Neural crest cell (in vitro differentiated cells): ENCODE measurements at places on chromosomes 6 and 20. TPM values are rescaled to one million over a fixed set of nuclear protein-coding genes. Genes with fewer than 3 reads are reported as not detected.

GRCh38 chr6:80335121-80335531 lies 228.7 kb downstream of the BCKDHB start:
- DNase-seq = no peak

DNA sequence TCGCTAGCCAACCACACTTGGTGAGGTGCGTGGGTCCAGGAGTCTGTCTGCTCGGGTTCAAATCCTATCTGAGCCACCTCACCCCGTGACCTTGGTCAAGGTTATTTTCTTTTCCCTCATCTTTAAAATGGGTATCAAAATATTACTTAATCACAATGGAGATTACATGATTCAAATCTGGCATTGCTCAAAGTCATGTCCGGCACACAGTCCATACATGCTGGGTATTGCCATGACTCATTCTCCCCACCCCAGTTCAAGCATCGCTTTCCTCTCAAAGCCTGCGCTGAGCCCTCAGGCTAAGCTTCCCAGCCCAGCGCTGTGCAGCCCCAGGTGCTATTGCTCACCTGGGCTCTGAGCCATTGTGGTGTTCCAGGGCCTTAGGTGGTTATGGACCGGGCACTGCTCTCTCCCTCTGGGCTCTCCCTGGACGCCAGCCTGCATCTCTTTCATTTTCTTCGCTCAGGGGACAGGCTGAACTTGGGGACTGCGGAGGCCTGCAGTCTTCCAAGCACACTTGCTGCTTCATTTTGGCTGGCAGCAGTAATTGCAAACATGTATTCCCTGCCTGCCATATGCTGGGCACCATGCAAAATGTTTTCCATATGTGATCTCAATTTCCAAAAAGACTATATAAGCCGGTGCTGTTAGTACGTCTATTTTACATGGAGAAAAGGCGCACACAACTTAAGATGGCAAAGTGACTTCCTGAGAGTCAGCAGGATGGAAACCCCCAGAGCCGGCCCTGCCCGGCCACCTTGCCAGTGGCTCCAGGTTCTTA lies 27.3 kb downstream of the WRNIP1 start:
- no peak for DNase-seq

- no peak for DNase-seq
Observed at GRCh38 chr6:121437851-121438651, 2.6 kb downstream of the GJA1 start.

DNA sequence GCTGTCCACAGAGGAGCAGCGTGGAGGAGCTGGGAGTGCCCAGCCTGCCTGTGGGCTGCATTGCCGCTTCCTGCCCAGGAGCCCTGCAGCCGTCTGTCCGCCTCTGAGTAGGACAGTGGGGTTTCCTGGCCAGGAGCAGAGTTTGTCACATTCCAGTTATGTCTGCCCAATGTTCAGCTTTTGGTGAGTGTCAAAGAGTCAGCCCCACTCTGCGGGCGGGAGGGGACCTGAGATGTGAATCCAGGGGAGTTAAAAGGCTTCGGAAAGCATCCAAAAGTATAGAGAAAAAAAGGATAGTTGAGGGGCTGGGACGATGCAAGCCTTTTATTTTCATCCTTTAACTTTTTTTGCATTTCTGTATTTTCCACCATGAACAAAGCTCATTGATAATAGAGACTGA lies 7.2 kb upstream of the GATA5 start:
- no peak for DNase-seq

- DNase-seq = no peak
Observed at GRCh38 chr6:33925936-33926335, 122.1 kb upstream of the MLN start.

DNA sequence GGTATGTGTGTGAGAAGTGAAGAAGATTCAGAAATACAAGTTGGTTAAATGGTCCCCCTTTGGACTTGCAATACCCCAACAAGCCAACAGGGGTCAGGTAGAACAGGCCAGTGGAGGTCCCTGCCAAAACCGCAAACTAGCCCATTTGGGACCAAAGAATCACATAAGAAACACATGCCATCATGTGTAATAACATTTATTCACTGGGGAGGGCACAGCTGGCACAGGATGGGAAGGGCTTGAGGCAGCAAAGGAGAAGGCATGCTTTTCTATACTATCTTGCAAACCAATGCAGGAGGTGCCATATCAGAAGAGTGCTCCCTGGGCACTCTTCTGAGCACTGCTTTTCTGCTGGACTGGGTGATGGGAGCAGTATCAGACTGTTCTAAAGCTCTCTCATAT lies 116.1 kb upstream of the TRAF3IP2 start:
- no peak for DNase-seq

GRCh38 chr20:7841291-7841970 lies 98.8 kb downstream of the HAO1 start:
- no peak for DNase-seq

- DNase-seq = no peak
Observed at GRCh38 chr20:17633850-17634500, 48.1 kb downstream of the RRBP1 start.

- no peak for DNase-seq
Observed at GRCh38 chr6:19968201-19968600, 131.0 kb downstream of the ID4 start.

DNA sequence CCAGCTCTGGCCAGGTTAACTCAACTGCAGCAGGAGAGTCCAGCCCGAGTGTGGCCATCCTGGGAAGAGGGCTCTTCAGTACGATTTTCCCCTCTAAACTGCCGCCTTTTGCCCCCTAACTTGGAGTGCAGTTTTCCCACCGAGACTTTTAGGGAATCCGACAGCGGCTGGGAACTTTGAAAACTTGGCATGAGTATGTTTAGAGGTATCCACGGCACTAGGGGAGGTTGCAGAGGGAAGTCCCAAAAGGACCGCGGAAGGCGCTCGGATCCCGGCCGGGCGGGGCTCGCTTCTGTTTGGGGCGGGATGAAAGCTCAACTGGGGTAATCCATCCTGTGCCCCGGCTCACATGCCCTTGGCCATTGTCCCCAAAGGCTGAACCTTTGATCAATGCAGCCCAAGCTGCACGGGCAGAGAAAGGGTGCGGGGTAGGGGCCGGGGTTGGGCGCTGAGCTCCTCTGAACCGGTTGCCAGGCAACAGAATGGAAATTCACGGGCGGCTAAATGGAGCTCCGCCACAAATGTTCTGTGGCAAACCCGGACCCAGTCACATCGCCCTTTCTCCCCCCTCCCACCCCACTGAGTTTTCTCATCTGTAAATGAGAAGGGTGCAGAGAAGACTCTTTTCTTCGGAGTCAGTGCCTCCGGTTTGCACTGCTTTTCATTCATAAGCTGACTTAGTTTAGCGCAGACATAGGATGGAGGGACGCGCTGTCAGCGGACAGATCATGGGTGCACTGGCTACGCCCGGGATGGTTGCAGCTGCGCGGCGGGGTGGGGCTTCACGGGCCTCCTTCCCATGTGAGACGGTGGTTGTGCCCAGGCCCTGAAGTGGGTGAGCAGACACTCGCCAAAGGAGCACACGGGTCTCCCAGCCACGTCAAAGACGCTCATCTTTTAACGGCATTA lies 2.3 kb downstream of the BMP6 start:
- peak; percentile 28 for DNase-seq

DNA sequence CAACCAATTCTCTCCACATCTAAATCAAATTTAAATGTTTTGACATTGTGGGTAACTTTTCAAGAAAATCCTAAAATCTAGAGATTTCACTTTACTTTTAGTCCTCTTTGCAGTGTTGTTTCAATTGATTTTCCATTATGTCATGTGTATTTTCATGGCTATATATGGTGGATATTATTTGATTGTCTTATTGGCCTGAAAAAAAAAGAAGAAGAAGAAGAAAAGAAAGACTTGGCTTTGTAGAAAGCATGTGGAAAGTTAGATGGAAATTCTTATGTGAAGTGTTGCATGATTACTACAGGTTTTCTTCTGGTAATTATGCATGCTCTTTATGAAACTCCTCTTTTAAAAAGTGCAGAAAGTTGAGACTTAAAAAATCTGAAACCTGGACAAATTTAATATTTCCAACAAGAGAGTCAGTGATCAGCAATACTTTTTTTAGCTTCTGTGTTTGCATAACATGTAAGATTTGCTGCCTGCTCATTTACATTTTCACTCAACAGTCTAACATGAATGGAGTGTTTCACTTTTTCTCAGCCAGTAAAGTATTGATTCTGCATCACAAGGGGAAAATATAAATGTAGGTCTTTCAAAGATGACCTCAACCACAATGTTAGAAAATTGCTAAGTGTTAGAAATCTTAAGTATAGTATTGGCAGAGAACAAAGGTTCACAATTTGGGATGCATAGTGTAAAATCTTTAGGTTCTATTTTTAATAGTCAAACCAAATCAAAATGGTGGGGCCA lies 438.7 kb downstream of the BCKDHB start:
- no peak for DNase-seq

DNA sequence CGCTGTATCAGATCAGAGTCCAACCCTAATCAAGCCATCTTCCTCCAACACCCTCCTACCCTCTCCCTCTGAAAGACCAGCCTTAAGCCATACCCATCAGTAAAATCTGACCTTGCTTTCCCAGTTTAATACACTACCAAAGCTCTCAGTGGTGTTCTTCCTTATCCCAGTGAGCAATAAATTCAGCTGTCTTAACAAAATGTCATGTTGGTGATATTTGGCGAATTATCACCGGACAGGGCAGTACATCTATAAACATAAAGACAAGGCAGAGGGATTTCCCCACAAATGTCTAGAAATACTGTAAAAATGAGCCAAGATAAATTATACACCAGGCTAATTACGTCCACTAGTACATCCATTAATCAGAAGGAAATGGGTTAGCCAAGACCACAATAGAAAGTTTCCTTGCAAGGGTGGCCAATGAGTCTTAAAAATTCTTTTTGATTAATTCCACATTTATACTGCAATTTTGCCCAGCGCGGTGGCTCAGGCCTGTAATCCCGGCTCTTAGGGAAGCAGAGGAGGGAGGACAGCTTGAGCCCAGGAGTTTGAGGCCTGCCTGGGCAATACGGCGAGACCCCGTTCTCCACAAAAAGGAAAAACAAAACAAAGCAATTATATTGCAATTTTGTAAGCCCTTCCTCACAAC lies 905 bp downstream of the RARS2 start:
- DNase-seq = no peak

- peak; percentile 36 for DNase-seq
Observed at GRCh38 chr6:166330612-166331011, 11.7 kb downstream of the SFT2D1 start.

- no peak for DNase-seq
Observed at GRCh38 chr6:5084360-5084780, 771 bp upstream of the PPP1R3G start.

DNA sequence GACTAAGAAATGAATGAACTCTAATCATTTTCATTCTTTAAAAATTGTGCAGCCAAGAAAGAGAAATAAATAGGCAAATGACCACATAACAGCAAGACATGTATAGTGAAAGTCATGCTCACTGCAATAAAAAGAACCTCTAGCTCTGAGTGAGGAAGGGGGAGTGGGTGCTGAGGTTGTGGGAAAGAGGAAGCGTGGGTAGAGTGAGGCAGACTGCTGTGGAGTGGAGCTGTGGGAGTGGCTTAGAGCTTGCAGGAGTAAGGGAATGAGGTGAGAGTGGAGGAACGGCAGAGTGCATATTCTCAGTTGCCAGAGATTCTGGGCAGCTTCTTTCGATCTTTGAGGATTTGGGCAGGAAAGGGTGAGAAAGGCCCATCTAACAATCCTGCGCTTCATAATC lies 10.4 kb downstream of the DEFB129 start:
- DNase-seq = no peak

GRCh38 chr6:168637834-168638233 lies 196.8 kb downstream of the SMOC2 start:
- DNase-seq = no peak

- DNase-seq = no peak
Observed at GRCh38 chr20:23856736-23857135, 22.8 kb downstream of the CST5 start.

- no peak for DNase-seq
Observed at GRCh38 chr6:31299511-31299910, 27.6 kb upstream of the HLA-C start.

DNA sequence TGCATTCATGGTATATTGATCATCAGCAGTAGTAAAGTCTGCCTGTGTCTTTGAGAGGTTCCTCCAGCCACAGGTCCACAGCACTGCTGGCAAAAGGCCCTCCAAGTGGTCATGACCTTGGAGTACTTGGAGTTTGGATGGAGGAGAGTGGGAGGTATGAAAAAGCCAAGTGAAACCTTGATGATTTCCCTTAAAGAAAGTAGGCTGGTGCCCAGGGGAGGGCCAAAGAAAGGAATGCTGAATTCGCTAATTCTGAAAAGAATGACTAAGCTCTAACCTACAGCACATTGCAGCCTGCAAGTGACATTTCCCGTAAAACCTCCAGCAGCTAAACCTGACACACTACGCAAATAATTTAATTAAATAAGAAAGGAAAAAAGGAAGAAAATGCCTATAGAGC lies 223.4 kb upstream of the TAB2 start:
- no peak for DNase-seq

DNA sequence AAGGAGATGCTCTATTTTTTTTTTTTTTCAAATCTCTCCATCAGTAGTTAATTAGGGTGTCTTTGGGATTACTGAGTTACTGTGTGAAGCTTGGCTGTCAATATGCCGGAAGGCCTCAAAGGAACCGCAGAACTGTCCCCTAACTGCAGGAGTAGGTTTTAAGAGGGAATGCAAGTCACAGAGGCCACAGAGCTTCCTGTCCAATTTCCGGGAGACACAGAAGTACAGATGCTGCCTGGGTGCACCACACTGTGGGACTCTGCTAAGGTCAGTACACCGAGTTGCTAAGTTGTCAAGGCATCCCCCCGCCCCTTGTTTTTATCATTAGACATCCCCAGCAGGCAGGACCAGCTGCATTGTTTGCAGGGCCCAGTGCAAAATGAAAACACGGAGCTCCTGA lies 120.2 kb upstream of the RAB32 start:
- DNase-seq = no peak

GRCh38 chr20:46356195-46357029 lies 48.1 kb upstream of the CDH22 start:
- DNase-seq = no peak

GRCh38 chr6:71299541-71300470 lies 11.2 kb downstream of the OGFRL1 start:
- no peak for DNase-seq

TMEM244 gene
- not detected in 2 replicates for total RNA-seq

ADGB gene
- not detected in 2 replicates for total RNA-seq

SNPH gene
- total RNA-seq = 3.0 and 3.3 TPM in 2 replicates

GCNT2 gene
- total RNA-seq = 5.3 and 6.4 TPM in 2 replicates

HLA-DQA1 gene
- not detected in 2 replicates for total RNA-seq

ZFP57 gene
- total RNA-seq = not detected in 2 replicates

SLC22A1 gene
- total RNA-seq = 1.7 and 2.1 TPM in 2 replicates

CFAP61 gene
- total RNA-seq = 1.7 and 1.9 TPM in 2 replicates

PTK6 gene
- not detected in 2 replicates for total RNA-seq

PRPF6 gene
- 77.4 and 81.5 TPM in 2 replicates for total RNA-seq

BIRC7 gene
- total RNA-seq = 6.1 and 6.9 TPM in 2 replicates

PAK5 gene
- 1.8 and 2.0 TPM in 2 replicates for total RNA-seq

FAM83C gene
- not detected in 2 replicates for total RNA-seq
